ENCODE measurements at places on chromosomes 16 and 17.
A peak's percentile ranks its signal among the peaks of the same experiment; 100 is the strongest.

GRCh38 chr17:60091908-60092331, 13.2 kb upstream of the HEATR6 start:
- DNase-seq = no peak

GRCh38 chr17:3845291-3845620, 790 bp downstream of the NCBP3 start:
- peak; percentile 7 for DNase-seq

GRCh38 chr17:77096570-77097214, 44.1 kb upstream of the SEC14L1 start:
- no peak for DNase-seq

DNA sequence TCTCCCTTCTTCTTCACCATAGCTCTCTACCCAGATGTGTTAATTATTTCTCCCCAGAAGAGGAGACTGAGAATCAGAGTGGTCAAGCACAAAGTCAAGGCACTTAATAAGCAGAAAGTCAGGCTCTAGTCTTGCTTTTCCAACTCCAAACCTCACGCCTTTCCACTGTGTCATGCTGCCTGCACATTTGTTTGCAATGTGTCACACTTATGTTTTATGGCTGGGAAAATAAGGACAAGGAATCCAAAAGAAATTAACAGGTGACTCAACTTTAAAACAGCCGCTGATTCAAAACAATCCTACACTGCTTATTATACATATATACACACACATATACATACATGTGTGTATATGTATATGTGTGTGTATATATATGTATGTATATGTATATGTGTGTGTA, 255.7 kb upstream of the DYNLRB2 start:
- peak; percentile 14 for DNase-seq

DNA sequence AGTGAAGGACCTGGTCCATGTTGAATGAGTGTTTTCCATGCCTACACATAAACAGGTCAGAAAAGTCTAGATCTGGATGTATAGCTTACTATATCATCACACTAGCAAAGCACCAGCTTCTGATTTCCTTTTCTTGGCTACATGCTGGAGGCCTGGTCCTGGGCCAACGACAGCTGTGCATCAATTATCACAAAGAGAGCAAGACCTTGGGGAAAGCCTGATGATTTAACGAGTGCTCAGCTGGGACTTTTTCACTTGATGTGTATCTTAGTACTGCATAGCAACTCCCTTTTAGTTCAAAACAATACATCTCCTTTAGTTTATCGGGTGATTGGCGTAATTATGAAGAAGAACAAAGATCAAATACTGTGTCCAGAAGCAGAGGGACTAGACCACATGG, 358.2 kb downstream of the KIF2B start:
- DNase-seq = no peak

GRCh38 chr16:1466968-1467521, 7.8 kb downstream of the CLCN7 start:
- no peak for DNase-seq

DNA sequence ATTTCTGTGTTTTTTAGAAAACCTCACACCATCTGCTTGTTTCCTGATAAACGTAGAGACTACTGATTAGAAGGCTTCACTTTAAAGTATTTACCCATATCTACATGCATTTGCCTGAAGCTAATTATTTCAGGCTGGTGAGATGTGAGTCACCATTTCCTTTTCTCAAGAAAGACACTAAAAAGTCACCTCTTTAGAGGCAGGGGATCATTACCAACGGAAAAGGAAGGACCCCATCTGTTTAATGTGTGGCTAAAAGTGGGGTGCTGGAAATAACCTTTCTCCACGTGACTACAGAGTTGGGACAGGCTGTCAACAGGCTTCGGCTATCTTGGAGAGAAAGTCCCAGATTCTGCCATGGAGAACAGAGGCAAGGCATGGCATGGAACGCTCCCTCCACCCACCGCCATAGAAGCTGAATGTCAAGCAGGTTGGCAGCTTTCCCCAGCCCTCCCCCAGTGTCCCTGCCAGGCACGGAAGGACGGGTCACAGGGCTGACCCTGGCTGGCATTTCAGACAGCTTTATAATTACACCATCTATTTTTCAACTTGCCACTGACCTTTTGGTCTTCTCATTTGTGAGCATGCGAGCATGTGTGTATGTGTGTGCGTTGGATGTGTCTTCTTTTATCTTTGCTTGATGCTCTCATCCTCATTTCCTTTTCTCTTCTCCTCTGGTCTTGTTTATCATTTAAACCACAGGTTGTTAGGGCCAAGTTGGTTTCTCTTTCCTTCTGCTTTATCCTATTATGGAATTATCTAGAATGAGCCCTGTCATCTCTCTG, 157.0 kb downstream of the CPPED1 start:
- no peak for DNase-seq

DNA sequence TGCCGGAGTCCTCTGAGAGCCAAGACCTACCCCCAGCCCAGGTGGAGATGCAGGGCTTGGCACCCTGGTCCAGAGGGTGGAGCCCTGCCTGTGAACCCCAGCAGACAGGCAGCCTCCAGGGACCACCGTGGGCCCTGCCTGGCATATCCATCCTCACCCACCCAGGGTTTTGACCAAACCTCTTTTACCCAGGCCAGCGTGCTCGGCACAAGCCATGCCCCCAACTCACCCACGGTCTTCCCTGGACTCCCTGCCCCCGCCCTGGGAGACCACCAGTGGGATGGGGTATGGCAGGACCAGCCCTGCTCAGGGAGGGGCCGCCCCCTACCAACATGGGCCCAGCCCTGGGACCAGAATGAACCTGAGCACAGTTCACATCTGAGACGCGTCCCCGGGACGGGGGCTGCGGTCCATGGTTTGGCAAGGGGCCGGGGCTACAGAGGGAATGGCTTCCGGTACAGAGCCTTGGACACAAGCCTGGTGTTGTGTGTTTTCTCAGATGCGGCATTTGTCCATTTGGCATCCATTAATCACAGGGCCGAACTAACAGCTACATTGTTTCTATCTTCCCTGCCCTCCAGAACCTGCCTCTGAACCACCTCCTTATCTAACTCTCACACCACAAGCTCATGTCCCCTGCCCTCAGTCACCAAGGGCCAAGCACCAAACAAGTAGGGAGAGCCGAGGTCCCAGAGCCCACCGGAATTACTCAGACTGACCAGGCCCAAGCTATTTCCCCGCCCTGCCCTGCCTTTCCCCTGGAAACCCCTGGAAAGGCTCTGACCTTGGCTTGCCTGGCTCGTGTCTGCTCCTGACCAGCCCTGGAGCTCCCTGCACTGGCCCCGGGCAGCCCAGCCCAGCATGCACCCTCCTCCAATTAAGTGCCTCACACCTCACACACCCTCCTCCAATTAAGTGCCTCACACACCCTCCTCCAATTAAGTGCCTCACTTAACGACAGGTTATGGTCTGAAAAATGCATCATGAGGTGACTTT, 14.1 kb downstream of the HS3ST6 start:
- no peak for DNase-seq

GRCh38 chr16:69363281-69363717, 11.7 kb upstream of the TMED6 start:
- DNase-seq = no peak

Data from LoVo (cell line).